Activated naive CD4-positive, alpha-beta T cell (primary cell): ENCODE measurements at places on chromosomes 1 and 21.

DNA sequence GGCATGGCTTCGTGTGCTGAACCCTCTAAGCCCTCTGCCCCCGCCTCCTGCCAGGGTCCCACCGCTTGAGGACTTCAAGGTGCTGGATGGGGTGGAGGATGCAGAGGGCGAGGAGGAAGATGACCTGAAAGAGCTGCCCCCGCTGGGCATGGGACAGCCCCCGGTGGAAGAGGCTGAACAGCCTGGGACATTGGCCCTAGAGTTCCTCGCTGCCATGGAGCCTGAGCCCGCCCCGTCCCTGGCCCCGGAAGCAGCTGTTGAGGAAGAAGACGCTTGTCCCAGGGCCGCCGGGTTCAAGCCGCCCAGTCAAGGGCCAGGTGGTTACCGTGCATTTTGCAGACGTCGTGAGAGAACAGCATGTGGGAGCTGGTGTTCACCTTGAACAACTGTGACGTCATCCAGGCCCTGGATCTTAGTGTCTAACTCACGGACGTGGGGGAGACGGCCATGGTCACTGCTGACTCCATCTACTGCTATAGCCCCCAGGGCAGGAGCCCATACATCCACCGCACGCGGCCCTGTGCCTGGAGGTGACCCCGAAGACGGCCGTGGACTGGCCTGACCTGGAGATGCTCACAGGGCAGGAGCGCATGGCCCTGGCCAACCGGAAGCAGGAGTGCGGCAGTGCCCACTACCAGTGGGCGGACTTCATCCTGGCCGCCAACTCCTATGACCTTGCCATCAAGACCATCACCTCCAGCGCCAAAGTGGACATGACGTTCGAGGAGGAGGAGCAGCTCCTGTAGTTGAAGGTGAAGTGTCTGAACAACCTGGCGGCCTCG lies 90.1 kb downstream of the PPP1R12B start:
- no peak for DNase-seq

- DNase-seq = no peak
These were observed 354.0 kb upstream of the ADAMTS5 start for GRCh38 chr21:27320868-27321267.

- DNase-seq = no peak
These were observed 39.0 kb upstream of the SAMSN1 start for GRCh38 chr21:14585122-14585521.

GRCh38 chr1:220893701-220894024 lies 14.4 kb downstream of the HLX start:
- no peak for DNase-seq

- DNase-seq = no peak
These were observed 279.0 kb downstream of the PTPRU start for GRCh38 chr1:29515170-29515955.

- no peak for DNase-seq
These were observed 146.5 kb downstream of the LIPI start for GRCh38 chr21:14064296-14064645.

DNA sequence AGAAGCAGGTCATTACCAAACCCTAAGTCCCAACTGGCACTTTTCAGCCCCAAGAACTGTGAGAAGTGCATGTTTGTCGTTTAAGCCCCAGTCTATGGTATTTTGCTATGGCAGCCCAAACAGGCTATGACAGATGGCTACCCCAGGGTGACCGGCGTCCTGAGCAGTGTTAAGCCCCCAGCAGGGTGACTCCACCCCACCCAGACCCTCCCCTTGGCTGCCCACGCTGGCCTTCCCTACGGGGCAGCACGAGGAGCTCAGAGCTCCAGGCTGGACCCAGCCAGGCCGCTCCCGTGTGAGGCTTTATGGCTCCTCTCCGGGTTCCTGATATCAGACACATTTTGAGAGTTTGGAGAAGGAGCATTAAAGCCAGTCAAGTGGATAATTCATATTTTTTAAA lies 684.0 kb downstream of the PTPRU start:
- DNase-seq = no peak

- DNase-seq = no peak
These were observed 89.4 kb downstream of the ABCA4 start for GRCh38 chr1:94031591-94031990.

DNA sequence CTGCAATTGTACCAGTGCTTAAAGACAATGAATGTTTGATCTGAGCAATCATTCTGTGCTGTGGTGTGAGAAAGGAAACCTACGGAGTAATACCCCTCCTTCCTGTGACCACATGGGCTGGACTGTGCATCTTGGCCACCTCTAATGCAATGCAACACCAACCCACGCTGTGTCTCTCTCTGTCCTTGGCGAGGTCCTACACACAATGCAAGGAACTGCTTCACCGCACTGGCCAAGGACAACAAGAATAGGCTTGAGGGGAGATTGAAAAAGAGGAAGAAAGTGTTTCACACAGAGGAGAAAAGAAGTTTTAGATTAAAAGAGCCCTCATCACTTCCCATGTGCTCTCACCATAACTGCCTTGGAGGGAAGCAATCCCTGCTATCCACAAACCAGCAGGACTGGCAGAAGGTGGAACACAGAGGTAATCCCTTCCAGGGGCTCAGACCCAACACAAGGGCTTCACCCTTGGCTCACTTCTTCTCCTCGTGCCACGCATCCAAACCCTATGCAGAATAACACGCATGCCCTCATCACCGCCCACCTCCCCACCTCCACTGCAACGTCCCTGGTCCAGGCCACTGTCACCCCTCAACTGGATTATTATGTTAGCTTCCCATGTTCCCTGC lies 112.5 kb upstream of the ERG start:
- no peak for DNase-seq

- no peak for DNase-seq
These were observed 143.0 kb downstream of the DNM3 start for GRCh38 chr1:171984262-171984661.

- DNase-seq = no peak
These were observed 32.1 kb upstream of the RUNX3 start for GRCh38 chr1:24961961-24962861.

- no peak for DNase-seq
These were observed 240.3 kb downstream of the PLPP3 start for GRCh38 chr1:56339093-56339492.

DNA sequence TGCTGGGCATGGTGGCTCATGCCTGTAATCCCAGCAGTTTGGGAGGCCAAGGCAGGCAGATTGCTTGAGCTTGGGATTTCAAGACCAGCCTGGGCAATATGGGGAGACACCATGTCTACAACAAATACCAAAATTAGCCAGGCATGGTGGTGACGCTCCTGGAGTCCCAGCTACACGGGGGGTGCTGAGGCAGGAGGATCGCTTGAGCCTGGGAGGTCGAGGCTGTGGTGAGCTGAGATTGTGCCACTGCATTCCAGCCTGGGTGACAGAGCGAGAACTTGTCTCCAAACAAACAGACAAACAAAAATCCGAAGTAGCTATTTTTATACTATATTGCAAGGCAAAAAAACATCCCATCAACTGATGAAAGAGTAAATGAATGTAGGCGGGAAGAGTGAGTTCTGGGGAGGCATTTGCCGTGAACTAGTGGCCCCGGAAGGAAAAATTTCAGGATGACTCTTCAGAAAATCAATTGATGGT lies 40.6 kb downstream of the NCMAP start:
- DNase-seq = no peak

GRCh38 chr1:14067036-14067435 lies 367.0 kb downstream of the PRDM2 start:
- no peak for DNase-seq

DNA sequence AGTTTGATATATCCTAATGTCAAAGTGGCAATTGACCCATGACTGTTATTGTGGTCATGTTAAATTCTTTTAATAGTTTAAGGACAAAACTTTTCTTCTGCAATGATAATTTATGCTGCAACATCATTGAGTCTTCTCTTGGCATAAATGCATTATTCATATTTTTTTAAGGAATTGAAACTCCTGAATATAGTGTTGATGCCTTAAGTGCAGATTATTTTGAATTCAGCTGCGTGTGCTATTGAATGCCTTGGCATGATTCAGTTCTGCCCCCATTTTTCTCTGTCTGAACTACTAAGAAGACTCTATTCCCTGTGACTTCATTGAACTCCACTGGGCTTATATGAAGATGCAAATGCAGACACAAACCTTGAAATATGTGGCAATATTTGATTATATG lies 22.6 kb upstream of the NOS1AP start:
- no peak for DNase-seq

DNA sequence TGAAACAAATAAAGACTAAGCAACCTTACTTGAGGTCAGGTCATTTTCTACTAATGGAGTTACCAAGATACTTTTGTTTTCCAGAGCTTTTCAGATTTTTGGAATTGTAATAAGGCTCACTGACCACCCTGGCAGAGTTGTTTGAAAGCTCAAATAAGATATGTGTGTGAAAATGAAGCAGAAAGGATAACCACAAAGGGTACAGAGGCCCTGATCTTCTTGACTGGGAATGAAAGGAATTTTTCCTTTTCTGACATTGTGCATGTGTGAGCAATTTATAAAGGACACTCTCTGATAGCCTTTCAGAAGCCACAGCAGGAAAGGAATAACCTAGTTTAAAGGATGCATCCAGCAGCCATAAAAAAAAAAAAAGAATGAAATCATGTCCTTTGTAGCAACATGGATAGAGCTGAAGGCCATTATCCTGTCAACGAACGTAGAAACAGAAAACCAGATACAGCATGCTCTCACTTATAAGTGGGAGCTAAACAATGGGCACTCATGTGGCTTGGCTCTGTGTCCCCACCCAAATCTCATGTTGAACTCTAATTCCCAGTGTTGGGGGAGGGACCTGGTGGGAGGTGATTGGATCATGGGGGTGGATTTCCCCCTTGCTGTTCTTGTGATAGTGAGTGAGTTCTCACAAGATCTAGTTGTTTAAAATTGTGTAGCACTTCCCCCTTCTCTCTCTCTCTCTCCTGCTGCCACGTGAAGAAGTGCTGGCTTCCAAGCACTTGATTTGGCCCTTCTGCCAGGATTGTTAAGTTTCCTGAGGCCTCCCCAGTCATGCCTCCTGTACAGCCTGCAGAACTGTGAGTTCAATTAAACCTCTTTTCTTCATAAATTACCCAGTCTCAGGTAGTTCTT lies 3.1 kb upstream of the SRP9 start:
- DNase-seq = no peak

- DNase-seq = no peak
These were observed 32.4 kb downstream of the PLEKHA6 start for GRCh38 chr1:204327359-204327758.

GRCh38 chr1:78667939-78668338 lies 18.3 kb downstream of the IFI44 start:
- DNase-seq = no peak

DNA sequence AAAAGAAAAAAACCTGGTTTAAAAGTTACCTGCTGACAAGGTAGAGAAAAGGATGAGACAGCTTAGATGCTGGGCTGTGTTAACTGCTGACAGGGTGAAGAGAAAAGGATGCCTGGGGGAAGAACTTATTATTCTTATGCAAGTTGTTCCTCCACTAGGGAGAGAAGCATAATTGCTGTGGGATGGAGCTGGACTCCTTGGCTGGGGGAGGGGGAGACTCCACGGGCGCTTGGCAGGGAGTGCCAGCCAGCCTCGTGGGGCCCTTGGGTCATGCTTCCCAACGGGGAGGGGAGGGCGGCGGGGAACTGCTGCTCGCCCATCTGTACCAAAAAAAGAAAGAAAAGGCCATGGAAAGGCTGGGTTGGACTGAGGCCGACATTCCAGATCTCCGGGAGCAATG lies 47.2 kb downstream of the SYCP1 start:
- DNase-seq = no peak

- DNase-seq = no peak
These were observed 50.5 kb upstream of the ZYG11A start for GRCh38 chr1:52792036-52792435.

DNA sequence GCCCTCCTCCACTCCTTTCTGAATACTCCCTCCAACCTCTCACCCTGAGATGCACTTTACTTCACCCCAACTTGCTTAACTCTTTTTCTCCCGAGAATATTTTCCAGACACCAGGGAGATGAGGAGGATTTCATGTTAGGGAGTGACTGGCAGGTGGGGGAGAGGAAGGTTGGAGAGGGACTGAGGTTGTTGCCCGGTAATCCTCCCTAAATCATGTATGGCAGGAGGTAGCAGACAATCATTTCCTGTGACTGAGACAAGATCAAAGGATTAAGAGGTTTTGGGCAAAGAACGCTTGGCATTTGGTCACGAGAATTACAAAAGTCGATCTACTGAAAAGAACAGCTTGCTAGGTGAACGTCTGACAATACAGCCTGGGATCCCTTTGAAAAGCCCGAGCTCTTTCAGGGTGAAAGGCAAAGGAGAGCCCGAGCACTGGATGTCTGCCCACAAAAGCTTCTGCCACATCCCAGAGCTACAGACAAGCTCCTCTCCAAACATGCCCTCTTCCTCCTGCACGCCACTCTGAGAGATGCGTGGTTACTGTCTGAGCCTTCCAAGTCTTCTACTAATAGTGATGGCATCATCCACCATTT lies 154.1 kb downstream of the DAB1 start:
- no peak for DNase-seq

DNA sequence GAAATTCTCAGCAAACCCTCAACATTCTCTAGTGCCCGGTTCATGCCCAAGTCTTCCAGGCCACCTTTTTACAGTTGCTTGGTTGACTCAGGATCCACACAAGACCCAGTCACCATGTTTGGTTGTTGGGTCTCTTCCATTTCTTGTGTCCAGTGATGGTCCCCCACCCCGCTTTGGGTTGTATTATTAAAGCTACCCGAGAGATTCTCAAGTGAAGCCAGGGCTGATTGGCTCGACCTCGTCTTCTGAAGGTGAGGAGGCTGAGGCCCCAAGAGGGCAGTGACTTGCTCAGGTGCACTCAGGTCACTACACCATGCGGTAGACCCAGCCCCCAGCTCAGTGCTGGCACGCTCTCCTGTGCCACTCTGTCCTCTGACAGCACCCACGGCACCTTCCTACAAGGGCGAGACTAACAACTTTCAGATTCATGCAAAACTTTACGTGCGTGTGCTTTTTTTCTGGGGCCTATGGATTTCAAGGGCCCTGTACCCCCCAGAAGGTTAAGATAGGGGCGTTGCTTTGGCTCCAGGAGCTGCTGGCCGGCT lies 50.3 kb downstream of the CAPN9 start:
- DNase-seq = no peak

DNA sequence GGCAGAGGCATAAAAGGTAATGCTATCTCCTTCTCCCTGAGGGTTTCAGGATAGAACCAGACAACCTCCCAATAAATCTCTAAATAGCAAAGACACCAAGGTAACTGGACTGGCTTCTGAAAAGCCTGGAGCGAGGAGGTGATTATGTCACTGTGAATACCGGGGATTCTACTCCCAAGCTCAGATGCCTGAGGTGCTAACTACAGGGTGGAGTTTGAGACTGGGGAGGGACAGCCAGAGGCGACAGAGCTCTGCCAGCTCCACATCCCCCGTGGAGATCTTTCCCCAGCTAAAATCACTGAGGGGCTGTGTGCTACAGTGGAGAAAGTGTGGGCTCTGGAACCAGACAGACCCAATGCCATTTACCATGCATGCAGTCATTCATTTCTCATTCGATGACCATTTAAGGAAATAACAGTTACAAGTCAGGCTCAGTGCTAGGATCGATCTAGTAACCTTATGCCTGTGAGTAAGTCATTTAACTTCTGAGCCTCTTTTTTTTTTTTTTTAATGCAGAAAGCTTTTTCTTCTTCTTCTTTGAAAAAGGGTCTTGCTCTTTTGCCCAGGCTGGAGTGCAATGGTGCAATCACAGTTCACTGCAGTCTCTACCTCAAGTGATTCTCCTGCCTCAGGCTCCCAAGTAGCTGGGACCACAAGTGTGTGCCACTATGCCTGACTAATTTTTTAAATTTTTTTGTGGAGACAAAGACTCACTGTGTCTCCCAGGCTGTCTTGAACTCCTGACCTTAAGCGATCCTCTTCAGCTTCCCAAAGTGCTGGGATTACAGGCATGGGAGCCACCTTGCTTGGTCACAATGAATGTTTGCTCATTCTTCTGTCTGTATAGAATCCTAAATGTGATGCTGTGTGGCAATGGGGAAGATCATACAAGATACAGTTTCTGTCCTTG lies 8.1 kb upstream of the SLC45A3 start:
- DNase-seq = no peak
